ENCODE measurements at places on chromosomes 5 and 9. TPM values are rescaled to one million over a fixed set of nuclear protein-coding genes. Genes with fewer than 3 reads are reported as not detected.

DNA sequence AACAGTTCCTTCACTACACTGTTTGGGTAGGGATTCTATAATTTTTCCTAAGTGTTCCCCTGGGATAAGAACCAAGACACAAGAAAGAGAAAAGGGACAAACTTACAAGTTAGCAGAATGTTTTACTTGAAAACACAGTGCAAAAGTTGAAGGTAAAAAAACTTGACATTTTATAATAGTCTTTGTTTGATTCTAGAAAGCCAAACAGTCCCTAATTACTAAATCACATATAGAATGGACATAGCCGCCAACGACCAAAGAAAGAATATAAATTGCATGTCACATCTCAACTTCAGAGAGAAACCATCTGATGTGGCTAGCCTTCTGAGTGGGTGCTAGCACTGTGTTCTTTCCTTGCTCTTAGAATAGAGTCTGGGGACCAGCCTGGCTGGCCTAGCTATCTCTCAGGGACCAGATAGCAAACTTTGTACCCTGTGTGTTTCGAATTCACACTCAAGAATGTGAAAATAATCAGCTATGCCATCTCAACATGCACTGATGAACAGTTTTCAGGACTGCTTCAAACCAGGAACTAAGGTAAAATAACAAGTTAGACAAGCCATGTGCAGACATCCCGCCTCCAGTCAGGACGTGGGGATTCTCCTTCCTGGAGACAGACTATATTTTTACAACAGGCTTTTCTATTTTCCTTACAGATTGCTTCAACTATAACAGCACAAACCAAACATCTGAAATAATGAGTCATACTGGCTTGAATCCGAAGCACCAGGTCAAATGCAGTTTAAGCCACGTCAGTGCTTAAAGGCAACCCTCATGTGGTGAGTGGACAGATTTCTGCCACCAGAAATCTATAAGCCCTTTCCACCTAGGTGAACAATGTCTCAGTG lies 53.7 kb downstream of the LHFPL2 start:
- DNase-seq, result no peak

GRCh38 chr9:34454571-34455065 lies 3.8 kb downstream of the FAM219A start:
- DNase-seq, result peak; percentile 34

Gene AGXT2
- total RNA-seq, result not detected

- DNase-seq, result no peak
Measured at GRCh38 chr5:107874795-107875194, 204.1 kb upstream of the EFNA5 start.

Gene PSMD5
- 69.0 TPM for total RNA-seq

Gene SPOCK1
- total RNA-seq, result 0.12 TPM

GRCh38 chr9:130084337-130084736 lies 30.6 kb downstream of the GPR107 start:
- DNase-seq, result no peak

DNA sequence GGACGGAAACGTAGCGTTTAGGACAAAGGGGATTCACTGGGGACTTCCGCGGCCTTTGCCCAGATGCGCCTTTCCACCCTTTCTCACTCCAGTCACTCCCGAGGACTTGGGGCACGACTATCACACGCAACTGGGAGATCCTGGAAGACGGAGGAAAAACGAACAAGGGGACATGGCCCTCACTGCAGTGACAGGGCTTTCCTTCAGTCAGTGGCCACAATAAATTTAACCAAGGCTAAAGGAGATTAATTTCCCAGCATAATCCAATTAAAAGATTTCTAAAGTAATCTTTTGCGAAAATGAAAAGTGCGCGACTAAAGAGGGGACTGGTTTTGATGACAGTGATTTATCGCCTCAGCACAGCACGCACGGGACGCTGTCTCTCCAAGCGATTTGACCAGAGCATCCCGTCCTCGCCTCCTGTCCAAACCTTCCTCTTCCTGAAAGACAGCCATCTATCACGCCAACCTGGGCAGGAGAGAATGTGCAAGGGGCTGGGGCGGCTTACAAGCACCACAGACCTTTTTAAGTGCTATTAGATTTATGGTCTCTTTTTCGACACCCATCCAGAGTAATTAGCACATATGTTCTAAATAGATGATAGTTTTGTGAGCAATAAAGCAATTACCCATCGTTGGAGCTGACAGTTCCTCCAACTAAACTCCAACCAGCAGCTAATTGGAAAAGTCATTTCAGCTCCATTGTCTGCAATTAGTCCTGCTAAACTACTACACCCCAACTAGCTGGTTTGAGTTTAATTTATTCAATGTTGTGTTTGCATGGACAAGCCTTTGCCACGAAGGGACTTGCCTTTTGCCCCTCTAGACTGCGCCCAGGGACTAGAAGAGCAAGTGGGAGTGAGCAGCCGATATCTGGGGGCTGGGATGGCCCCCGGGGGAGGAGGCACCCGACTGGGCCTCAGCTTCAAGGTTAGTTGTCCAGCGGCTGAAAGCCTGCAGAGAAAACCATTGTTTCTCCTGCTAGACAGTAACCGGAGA lies 7.4 kb downstream of the NR2F1-AS1 start:
- no peak for DNase-seq

- no peak for DNase-seq
Measured at GRCh38 chr9:98567540-98568233, 141.0 kb downstream of the GABBR2 start.

GRCh38 chr5:91712718-91713117 lies 329.6 kb upstream of the ARRDC3 start:
- DNase-seq, result no peak

GRCh38 chr9:106581973-106582372 lies 281.0 kb upstream of the ZNF462 start:
- DNase-seq, result no peak

DNA sequence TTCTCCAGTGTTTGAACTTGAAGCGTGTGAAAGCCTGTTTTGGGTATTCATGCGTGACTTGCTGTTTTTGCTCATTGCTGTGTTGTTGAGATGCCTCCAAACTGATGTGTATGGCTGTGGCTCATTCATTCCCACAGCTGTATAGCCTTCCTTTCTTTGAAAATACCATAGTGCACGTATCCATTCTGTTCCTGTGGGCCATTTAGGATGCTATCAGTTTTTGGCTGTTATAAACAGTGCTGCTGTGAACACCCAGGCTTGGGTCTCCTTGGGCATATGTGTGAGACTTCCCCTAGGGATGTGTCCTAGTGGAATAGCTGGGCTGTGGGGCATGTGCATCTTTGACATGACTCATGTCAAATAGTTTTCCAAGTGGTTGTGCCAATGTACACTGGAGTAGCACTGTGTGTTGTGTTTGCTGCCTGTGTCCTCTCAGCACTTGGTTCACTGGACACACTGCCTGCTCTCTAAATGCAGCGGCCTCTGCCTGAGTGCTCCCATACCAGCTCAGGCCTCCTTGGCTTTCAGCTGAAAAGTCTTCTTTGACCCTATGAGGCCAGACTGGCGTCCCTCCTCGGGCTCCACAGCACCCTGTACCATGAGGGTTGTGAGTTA lies 102.6 kb upstream of the TBC1D2 start:
- DNase-seq, result no peak

DNA sequence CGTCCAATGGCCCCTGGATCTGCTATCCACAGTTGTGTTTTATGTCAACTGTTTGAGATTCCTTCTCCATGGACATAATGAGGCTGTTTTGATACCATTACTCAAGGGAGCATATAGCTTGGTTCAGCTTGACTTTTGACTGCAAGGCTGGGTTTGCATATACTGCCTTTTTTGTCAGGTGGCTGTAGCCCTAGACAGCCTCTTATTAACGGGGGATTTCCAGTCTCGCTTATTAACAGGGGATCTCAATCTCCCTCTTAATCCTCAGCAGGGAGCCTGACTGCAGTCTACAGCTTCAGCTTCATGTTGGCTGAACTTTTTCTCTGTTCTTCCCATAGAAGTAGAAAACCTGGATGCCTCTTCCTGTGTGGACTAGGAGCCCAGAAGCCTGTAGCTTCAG lies 73.7 kb upstream of the TNC start:
- DNase-seq, result no peak

DNA sequence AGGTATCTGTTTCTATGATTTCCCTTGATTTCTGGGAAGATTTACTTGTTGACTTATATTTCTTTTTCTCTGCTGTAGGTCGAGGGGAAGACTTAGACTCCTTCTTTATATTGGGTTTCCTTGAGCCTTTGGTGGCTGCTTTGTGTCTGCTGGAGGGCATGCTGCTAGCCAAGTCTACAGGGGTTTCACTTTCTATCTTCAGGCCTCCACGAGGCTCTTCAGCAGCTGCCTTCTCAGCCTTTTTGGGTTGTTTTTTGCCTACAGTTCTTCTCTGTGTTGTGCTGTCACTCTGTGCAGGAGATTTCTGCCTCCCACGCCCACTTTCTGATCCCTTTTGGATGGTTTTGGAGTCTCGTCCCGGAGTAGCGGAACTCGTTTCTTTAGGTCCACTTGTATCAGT lies 23.2 kb downstream of the LEAP2 start:
- DNase-seq, result no peak

GRCh38 chr5:149442563-149443182 lies 63.6 kb upstream of the IL17B start:
- DNase-seq, result peak; percentile 69

- DNase-seq, result no peak
Measured at GRCh38 chr5:145902421-145902820, 29.6 kb upstream of the GRXCR2 start.

- no peak for DNase-seq
Measured at GRCh38 chr5:156414391-156414790, 87.4 kb downstream of the SGCD start.

Gene ZCCHC10
- 33.5 TPM for total RNA-seq

Gene SLC25A2
- total RNA-seq, result 0.21 TPM

DNA sequence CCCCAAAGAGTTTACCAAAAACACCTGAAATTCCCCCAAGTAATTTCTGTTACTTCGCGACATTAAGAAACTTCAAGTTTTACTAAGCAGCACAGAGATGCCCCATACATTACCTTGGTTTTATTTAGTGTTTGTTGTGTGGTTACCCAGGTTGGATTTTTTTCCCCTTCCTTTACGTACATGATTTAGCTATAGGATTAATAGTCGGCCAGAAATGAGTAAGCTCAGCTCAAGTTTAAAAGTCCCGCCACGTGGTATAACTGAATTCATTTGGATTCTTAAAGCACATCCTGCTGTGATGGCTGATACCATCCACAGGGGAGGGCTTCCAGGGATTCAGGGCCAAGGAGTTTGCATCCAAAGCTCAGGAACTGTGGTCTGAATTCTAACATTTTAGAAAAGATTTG lies 75.9 kb downstream of the DAP start:
- DNase-seq, result no peak

Gene DAPK1
- total RNA-seq, result 1.9 TPM

GRCh38 chr5:130025511-130025910 lies 121.2 kb downstream of the CHSY3 start:
- no peak for DNase-seq

DNA sequence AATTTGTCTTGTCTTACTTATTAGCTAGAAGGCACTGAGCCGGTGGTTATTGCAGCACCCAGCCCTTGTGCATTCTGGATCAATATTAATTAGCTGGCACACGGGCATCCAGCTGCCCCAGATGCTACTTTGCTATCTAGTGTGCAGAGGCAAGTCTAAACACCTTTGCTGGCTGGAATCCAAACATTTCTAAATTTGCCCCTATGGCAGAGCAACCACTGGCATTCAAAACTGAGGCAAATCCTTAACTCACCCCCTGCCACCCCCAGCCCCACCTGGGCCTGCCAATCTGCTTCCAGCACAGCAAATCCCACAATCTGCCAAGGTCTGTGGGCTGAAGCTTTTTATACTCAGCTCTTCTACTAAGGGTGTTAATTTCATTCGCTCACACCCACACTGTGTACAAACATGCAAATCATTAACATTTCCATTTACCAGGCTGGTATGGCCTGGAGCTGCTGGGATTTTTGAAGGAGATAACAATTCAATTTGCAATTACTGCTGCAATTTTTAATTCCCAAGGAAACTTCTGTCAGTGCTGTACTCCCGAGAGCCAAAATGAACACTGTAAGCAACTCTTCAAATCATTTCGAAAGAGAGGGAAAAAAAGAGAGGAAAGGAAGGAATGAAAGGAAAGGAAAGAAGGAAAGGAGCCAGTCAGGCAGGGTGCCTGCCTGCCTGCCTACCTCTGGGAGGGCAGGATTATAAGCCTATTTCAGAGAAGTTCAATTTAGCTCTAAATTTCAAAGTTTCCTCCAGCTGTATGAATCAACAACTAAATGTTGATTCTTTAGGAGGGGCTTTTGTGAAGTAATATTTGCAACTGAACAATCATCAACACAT lies 35.5 kb downstream of the RAPGEF1 start:
- DNase-seq, result no peak

Gene TMEM215
- not detected for total RNA-seq

Gene PDE6A
- not detected for total RNA-seq

GRCh38 chr9:111148052-111149017 lies 110.1 kb upstream of the LPAR1 start:
- no peak for DNase-seq

Gene SLC2A6
- 8.9 TPM for total RNA-seq

DNA sequence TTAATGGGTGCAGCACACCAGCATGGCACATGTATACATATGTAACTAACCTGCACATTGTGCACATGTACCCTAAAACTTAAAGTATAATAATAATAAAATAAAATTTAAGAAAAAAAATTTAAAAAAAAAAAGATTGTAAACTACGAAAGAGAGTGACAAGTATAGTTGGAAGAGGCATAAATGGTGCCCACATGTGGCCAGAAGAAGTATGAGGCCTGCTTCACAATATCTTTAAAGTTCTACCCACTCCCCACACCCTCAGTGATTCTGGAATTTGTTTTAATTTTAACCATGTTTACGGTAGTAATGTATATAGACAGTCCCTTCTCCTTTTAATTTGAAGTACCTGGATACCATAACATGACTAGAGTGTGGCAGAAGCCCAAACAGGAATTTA lies 172.7 kb downstream of the CHSY3 start:
- DNase-seq, result no peak

GRCh38 chr5:63053019-63053638 lies 474.5 kb downstream of the LRRC70 start:
- no peak for DNase-seq

Gene NUTM2G
- not detected for total RNA-seq

Gene UTP15
- 57.2 TPM for total RNA-seq

Gene WNT8A
- total RNA-seq, result not detected

DNA sequence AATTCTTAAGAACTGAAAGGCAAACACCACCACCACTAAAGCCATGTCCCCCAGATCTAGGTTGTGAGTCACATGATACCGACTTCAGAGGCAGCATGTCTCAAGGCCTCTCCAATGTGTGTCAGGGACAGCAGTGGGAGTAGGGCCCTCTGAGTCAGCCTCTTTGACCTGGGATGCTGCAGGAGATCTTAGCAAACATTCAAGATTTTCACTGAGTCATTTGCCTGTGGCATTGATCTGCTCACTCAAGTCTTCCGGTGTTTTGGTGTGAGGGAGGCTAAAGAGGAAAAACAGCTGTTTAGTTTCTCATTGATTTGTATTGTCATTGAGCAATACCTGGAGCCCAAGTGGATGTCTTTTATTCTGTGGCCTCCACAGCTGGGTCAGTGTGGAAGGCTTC lies 36.1 kb downstream of the TMC1 start:
- DNase-seq, result peak; percentile 25

GRCh38 chr9:85944672-85945071 lies 3.7 kb downstream of the NAA35 start:
- DNase-seq, result no peak

Gene FAM153A
- 27.0 TPM for total RNA-seq
